Hematopoietic multipotent progenitor cell treated with erythropoietin and hydrocortisone succinate and interleukin-3 and kit ligand, for 15 days (in vitro differentiated cells): ENCODE measurements at places on chromosomes 4 and X.

- no peak for DNase-seq
Measured at GRCh38 chr4:52783069-52783468, 31.8 kb upstream of the ERVMER34-1 start.

- DNase-seq, result no peak
Measured at GRCh38 chr4:28565396-28565795, 1704.8 kb downstream of the STIM2 start.

GRCh38 chr4:46886711-46887110 lies 22.3 kb downstream of the COX7B2 start:
- no peak for DNase-seq

DNA sequence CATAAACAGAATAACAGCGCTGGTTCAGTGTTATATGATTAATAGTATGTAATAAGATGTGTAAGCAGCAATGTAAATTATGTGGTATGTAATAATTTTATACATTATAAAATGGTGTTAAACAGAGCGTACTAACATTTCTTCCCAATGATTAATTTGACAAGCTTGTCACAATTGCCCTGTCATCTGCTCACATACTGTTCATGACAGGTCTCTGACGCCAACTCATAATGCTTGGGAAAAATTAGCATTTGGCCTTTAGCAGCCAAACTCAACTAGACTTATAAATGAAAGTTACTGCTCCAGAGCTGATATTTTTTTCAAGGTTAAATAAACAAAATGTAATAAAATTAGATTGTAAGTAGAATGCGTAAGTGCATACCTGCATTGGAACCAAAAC lies 246.8 kb downstream of the TRAM1L1 start:
- no peak for DNase-seq

GRCh38 chr4:52968691-52969090 lies 106.6 kb downstream of the RASL11B start:
- DNase-seq, result no peak

- DNase-seq, result no peak
Measured at GRCh38 chr4:95077864-95078263, 320.1 kb downstream of the BMPR1B start.

- no peak for DNase-seq
Measured at GRCh38 chr4:129394635-129395034, 298.7 kb downstream of the C4orf33 start.
